NCI-H1436 (cell line): ENCODE measurements at places on chromosomes 5 and 9.

DNA sequence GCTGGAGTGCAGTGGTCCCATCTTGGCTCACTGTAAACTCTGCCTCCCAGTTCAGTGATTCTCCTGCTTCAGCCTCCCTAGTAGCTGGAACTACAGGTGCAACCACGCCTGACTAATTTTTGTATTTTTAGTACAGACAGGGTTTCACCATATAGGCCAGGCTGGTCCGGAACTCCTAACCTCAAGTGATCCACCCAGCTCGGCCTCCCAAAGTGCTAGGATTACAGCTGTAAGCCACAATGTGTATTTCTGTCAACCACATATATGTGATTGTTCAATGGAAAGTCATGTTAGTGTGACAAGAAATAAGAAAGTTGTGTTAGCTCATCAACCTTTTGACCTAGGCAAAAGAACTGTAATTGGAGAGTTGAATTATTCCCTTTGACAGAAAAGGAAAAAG is 677.1 kb upstream of the CHD1 start:
- DNase-seq: no peak

- no peak for DNase-seq
Measured at GRCh38 chr9:468766-469426, 254.2 kb downstream of the DOCK8 start.

GRCh38 chr5:96629774-96630173 is 32.4 kb upstream of the CAST start:
- peak; percentile 5 for DNase-seq

- peak; percentile 6 for DNase-seq
Measured at GRCh38 chr9:81150016-81150625, 539.2 kb downstream of the TLE1 start.

DNA sequence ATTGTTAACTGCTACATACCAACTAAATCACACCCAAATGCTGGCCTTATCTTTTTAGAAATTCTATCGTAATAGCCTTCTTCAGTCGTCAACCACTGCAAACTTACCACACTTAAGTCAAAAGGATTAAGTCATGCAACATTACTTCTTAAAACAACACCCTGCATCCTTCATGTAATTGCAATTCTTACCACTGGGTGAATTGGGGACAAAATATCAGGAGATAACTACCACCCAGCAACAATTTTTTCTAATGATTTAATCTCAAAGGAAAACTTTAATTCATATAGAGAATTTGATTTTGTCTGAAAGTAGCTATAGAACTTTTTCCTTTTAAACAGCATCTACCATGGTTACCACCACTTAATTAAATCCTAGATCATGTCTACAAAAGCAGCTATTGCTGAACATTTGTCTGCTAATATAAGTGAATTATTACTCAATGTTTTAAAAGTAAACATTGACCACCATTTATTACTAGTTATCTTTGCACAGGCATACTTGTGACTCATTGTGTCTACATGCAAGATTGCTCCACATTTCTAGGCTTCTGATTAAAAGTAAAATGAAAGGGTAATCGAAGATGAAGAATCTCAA is 10.5 kb downstream of the MLLT3 start:
- no peak for DNase-seq

DNA sequence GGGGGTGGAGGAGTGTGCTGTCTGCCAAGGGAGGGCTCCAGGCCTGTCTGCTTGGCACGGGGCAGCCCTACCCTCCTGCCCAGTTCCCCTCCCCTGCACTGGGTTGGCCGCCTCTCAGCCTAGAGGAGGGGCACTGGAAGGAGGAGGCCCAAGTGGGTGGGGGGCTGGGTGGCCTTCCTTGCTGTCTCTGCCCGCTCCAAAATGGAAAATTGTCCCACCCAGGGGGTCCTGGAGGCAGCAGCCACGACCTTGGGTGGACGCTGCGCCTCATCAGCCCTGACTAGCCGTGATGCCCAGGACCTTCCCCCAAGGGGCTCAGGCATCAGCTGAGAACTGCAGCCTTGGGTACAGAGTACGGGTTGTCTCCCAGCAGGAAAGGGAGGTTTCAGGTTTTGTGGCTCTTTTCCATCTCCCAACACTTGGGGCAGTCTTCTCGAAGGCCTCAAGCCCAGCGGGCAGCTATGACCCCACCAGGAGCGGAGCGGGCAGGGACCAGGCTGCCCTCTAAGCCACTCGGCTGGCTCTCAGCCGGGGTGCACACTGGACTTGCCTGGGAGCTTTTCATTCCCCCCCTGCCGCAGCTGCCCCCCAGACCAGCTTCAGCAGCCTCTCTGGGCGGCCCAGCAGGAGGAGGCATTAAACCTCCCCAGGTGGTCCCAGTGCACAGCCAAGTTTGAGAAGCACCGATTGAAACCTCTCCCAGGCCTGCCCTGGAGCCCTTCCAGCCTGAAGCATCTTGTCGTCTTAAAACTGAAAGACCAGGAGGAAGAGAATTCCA is 20.6 kb downstream of the NTNG2 start:
- DNase-seq: no peak

DNA sequence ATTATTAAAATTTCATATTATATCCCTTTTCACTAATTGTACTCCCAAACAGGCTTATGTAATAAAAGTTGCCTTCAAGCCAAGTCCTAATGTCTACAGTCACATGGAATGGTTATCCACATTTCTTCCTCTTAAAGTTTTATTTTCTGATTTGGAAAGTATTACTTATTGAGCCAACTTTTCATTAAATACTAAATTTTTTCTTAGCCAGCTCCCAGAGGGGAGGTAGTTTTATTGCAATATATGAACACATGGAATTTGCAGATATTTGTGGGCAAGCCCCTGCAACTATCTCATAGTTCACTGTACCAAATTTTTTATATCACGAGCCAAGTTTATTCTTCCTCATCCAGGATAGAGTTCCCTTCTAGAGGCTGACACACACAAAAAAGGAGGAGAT is 332.8 kb upstream of the PTGER4 start:
- DNase-seq: no peak
